ENCODE measurements at places on chromosomes 1 and 21.

- no peak for DNase-seq
Observed at GRCh38 chr1:231677442-231677841, 50.9 kb downstream of the DISC1 start.

DNA sequence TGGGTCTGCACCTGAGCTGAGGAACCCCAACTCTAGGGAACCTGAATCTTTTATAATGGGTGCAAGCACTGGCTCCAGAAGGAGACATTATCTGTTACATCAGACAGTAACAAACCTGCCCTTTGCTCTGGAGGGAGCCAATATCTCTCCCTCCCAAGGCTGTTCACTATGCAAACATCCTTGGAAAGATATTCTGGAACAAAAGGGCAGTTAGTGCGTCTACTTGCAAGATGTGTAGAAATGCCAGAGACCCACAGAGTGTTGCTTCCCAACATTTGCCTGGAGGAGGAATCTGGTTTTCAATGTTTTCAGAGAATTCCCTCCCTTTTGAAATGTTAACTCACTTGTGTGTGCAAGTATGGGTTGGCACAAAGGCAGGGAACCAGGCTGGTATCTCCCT, 31.9 kb downstream of the UMODL1 start:
- no peak for DNase-seq

DNA sequence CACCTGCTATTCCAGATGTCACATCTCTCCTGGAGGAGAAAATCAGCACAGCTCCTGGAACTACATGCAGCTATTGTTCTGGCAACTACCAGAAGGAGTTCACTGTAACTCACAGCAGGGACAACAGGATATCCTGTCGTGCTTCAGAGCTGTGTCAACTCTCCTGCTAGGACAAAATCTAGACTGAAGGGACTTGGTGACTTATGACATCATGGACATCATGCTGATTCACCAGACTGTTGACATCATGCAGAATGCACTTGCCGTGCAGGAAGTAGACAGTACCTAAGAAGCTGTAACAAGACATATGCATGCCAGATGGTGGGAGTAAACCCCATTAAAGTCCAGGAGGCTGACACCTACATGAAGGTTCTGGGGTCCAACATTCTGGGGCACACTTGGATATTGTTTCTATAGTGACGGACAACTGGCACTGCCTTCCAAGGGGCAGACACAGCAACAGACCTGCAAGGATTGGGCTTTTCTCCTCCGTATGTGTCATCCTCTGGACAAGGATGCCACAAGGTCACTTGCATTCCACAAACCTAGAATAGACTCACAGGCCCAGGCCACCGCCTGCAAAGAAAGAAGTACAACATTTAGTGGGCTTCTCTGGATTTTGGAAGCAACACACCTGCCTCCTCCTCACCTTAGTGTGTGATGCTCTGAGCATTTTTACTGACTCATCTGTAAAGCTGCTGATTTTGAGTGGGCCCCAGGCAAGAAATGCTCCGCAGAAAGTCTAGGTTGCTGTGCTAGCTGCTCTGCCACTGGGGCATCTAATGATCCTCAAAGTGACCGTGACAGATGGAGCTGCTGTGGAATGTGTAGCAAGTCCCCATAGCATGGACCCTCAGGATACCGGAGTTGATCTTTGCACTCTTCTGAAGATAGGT, 249.2 kb downstream of the MATN1 start:
- no peak for DNase-seq

GRCh38 chr1:6025269-6026094, 20.2 kb upstream of the KCNAB2 start:
- DNase-seq = peak; percentile 29

GRCh38 chr1:238088560-238089290, 198.0 kb upstream of the ZP4 start:
- DNase-seq = no peak

GRCh38 chr1:183039330-183039729, 16.1 kb downstream of the LAMC1 start:
- DNase-seq = no peak

GRCh38 chr1:212920896-212921295, 29.4 kb upstream of the VASH2 start:
- DNase-seq = no peak

GRCh38 chr21:28636752-28637691, 355.7 kb downstream of the LTN1 start:
- DNase-seq = no peak

DNA sequence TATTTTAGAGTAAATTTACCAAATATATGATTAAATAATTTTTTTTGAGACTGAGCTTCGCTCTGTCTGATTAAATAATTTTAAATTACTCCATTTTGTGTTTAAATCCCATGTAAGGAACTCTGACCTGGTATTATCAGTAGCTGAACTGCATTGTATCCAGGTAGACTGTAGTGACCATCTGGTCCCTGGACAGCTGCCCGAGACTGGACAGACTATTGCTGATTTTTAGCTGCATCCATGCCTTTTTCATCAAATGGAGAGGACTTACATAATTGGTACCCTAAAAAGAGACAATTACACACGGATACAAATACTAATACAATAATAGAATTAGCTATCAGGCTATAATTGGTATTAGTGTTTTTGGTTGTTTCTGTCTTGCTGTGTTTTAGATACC, 20.6 kb downstream of the OLFM3 start:
- no peak for DNase-seq

DNA sequence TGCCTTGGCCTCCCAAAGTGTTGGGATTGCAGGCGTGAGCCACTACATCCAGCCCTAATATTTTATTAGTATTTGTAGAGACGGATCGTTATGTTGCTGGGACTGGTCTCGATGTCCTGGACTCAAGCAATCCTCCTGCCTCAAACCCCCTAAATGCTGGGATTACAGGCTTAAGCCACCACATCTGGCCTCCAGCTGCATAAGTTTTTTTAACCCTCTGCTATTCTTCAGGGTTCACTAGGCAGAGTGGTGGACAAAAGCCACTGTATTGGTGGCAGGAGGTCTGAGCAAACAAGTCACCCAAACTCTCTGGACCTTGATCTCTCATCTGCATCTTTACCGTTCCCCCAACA, 10.1 kb upstream of the CLIC4 start:
- DNase-seq = no peak

GRCh38 chr1:203475012-203475981, at the start of gene PRELP:
Gene PRELP, plus strand, starts transcription at chr1:203475806. Its CDS starts 7,379 bp downstream, at chr1:203483185.
- DNase-seq = no peak

GRCh38 chr1:231694465-231695077, 68.0 kb downstream of the DISC1 start:
- DNase-seq = no peak

DNA sequence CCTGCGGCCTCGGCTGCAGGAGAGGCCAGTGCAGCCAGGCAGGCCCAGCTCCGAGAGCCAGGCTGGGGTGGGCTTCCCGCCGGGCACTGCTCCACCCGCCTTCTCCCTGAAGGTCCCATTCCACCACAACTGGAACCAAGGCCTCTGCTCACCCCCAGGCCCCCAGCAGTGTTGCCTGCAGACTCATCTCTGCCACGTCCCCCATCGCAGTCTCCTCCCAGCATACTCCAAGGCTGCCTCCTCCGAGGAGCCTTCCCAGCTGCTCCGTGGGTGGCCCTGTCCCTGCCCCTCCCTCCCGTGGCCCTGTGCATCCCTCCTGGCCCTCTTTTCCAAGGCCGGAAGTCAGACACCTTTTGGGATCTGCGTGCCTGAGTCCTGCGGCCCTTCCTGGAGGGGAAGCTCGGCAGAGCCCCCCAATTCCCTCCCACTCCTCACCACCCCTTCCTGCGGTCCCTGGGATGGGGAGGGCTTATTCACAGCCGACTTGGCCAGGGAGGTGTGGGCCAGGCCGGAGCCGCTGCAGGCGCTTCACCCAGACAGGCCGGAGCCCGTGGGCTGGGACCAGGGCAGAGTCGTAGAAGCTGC, 47.6 kb downstream of the SLX9 start:
- no peak for DNase-seq

DNA sequence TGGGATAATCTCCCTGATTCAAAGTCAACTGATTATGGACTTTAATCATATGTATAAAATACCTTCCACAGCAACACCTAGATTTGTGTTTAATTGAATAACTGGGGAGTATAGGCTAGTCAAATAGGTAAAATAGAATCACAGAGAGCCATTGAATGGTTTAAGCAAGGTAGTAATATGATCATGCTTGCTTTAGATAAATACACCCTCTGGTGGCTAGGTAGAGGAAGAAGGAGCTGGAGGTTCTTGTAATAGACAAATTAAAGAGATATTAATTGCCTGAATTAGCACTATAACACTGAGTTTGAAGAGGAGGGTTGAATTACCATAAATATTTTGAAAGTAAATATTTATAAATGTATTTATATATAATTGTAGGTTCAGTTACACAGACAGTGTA, 40.3 kb downstream of the DIRAS3 start:
- no peak for DNase-seq

DNA sequence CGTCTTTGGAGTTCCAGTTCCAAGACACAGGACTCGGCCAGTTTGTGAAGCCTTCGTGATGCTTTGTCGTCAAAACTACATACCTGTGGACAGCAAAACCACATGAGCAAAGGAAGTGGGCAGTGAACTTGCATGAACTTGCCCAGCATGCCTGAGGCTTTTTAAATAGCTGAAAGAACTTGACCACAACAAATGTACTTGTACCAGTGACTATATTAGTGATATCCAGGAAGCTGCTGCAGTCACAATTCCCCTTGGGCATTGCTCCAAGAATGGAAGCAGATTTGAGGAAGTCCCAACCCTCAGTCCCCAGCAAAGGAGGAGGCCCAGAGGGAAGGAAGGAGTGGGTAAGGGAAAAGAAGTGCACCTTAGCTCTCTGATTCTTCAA, 2.6 kb downstream of the FUCA1 start:
- no peak for DNase-seq

- DNase-seq = no peak
Observed at GRCh38 chr1:88503646-88504045, 180.4 kb upstream of the PKN2 start.

DNA sequence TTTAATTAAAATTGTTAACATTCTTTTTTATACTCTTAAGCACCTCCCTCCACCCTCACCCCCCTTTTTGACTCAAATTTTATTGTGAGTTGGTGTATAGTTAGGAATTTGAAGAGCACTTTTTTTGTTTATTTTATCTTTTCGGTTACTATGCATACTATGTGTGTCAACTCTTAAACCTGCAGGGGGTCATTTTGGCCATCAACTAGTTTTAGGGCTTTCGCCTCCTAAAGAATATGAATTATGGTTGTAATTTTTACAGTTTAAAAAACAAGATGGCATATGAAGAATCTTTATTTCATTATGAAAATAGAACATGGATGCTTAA, 9.7 kb downstream of the BACH1 start:
- DNase-seq = no peak

DNA sequence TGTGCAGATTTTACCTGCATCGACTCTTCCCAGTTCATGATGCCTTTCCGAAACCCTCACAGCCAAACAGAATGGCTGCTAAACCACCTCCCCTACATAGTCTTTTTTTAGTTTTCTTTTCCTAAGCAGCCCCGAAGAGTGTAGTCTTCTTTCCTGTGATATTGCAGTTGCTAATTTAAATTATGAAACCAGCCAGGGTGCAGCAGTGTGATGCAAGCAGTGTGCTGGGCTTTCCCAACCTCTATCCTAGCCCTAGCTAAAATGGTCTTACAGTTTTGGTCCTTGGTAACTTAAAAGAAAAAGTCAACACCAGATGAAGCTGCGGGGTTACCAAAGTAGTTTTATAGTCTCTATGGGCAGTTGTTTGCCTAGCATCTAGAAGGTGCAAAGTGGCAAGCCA, 82.0 kb upstream of the GCLM start:
- no peak for DNase-seq

DNA sequence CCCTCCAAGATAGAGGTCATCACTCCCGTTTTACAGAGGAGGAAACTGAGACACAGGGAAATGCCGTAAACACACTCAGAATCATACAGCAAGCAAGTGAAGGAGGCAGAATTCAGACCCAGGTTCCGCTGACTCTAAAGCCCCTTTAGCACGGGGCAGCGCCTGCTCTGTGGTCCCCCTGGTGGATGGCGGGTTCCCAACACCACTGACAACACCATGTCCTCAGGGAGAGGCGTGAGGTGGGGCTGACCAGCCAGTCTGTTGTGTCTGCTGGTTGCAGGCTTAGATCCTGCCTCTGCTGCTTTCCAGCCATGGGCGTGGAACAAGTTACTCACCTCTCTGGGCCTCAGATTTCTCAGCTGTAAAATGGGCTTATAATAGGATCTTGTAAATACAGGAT, 617.3 kb downstream of the MATN1 start:
- DNase-seq = no peak

DNA sequence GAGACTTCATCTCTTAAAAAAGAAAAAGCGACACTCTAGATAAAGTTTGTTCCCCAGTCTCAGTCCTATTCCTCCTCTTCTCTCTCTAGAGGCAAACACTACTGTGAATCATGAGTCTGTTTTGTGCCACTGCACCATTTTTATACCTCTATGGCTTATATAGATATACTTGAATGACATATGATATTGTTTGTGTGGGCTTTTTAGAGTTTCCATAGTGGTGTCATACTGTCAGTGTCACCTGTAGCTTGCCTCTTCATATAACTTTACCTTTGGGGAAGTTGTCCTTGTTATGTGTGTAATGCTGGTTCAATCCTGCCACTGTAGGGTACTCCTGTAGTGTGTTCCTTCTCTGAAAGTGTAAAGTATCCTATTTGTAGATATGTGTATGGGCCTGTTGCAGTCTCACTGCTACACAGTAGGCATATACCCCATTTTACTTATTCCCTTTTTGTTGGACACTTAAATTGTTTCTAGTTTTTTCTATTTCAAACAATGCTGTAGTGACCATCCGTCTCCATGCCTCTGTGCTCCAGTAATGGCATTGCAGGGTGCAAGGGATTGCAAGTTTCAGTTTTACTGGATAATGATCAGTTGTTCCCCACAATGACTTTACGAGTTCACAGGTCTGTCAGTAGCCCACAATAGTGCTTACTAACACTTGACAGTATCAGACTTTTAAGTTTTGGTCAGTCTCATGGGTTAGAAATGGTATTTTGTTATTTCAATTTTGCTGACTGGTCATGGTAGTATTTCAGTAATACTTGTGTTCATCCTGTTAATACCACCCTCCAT, 2.7 kb downstream of the PRMT2 start:
- DNase-seq = no peak

DNA sequence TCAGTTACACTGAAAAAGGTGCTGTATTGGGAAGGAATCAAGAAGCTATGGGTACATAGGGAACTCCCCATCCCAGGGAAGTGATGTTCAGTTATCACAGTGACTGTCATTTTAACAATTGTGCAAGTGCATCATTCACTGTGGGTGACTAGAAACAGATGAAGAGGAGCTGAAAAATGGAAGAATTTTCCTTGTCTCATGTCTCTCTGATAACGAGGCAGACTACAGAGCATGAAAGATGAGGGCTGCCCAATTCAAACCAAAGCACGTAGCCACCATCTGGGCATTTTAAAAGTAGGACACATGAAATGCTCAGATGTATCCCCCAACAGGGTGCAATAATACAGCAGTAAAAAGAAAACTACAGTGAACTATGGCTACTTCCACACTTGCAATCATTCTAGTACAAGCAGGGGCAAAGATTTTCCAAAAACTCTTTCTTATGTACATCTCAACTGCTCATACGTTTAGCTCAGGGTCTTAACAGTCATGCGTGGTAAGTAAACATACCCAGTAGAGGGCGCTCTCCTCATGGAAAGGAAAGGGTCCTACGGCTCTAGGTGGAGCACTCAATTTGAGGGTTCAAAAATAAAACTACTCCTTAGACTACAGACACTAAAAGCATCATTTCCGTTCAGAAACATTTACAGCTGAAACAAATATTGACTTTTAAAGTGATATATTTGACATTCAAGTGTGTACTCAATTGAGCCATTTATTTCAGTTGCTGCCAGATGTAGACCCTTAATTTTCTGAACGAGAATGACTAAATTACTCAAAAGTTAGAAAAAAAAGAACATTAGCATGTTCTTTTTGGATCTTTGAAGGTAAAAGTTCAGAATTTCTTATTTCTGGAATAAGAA, 143.2 kb downstream of the KCTD3 start:
- no peak for DNase-seq
